Activated naive CD4-positive, alpha-beta T cell treated with anti-CD3 and anti-CD28 coated beads, Interleukin-2, amount 10 ng/mL, durations not matched to agents 7 days and 5 days (primary cell): ENCODE measurements at places on chromosomes 1 and 21.

DNA sequence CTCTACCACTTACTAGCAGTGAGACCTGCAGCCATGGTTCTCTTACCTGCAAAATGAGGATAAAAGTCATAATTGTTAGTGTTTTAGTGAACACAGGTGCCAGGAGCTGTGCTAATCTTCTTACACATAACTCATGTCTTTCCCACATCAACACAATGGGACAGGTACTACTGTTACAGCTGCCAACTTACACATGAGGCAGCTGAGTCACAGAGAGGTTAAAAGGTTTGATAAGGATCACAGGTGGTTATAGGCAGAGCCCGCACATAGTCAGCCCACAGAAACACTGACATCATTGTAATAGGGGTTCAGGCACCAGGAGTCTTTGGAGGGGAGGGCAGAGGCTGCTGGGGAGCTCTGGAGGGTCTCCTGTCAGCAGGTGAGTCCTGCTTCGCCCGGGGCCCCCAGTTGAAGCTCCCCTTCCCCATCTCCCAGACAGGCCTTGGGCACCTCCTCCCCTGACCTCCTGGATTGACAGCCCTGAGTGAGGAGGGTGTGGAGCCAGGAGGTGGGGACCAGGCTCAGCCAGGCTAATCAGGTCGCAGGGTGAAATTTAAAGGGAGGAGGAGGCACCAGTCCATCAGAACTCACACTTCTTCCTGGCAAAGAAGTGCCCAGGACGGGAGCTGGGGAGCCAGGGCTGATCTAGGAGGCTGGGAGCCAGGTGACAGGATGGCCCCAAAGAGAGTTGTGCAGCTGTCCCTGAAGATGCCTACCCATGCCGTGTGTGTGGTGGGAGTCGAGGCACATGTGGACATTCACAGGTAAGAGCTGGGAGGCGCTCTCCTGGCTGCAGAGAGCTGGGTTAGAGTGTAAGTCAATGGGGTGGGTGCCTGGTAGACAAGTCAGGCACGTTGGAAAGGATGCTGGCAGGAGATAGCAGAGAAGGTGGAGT lies at the start of gene PADI1:
Gene PADI1 (plus strand): TSS at position 583 of the 895 bp plus-strand sequence. CDS start 90 bp downstream, at position 673.
- no peak for DNase-seq

DNA sequence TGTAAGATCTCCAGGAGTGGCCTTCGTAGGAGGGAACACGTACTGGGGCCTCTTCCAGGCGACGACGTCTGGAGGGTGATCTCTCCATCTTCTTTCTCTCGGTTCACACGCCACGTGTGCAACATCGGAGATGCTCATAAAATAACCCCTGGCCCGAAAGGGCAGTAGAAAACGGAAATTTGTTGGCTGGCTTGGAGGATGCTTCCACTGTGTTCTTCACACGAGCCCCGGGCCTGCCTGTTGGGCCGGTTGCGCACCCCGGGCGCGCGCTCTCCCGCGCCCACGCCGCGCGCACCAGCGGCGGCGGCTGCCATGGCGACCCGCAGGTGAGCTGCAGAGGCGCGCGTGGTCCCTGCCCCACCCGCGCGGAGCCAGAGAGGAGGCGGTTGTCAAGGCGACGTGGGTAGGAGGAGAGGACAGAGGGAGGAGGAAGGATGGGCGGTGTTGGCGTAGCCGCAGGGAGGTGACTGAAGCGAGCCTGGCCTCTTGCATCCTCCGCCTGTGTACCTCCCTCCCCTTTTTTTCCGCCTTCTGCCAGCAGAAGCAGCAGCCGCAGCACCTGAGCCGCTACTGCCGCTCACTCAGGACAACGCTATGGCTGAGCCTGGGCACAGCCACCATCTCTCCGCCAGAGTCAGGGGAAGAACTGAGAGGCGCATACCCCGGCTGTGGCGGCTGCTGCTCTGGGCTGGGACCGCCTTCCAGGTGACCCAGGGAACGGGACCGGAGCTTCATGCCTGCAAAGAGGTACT lies at the start of gene ELAPOR1:
Gene ELAPOR1 (plus strand): TSS at position 526 of the 752 bp plus-strand sequence. CDS start 69 bp downstream, at position 595.
- peak; percentile 92 for DNase-seq

GRCh38 chr1:216535059-216535458 lies 111.8 kb upstream of the USH2A start:
- DNase-seq, result no peak

GRCh38 chr1:5776035-5776550 lies 216.1 kb downstream of the NPHP4 start:
- no peak for DNase-seq

- DNase-seq, result no peak
Measured at GRCh38 chr1:224256640-224257039, 73.3 kb downstream of the NVL start.

GRCh38 chr1:204714861-204715511 lies 29.4 kb upstream of the LRRN2 start:
- no peak for DNase-seq
